GDM1 (cell line): ENCODE measurements at places on chromosomes 5 and 9.

- DNase-seq: no peak
These were observed 34.8 kb downstream of the NADK2 start for GRCh38 chr5:36206913-36207312.

GRCh38 chr9:136748666-136749611 lies 614 bp upstream of the LCN6 start:
- DNase-seq: no peak

DNA sequence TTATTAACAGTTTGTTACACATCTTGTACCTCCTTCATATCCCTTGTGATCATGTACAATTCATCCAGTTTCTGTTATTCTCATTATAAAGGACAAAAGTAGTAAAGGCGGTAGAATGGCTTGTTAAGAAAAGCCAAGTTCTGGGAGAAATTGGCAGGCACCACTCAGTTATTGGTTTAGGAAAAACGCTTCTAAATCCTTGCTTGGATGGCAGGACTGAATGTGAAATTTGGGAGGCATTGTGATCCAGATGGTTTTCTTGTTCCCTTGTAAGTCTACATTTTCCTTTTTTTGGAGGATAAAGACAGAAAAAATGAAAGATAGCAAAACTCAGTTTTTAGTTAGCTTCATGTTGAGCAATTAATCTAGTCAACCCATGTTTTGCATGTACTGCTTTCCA lies 130.2 kb downstream of the MAT2B start:
- DNase-seq: no peak

GRCh38 chr9:107489144-107489673 lies 360 bp downstream of the KLF4 start:
- DNase-seq: no peak

DNA sequence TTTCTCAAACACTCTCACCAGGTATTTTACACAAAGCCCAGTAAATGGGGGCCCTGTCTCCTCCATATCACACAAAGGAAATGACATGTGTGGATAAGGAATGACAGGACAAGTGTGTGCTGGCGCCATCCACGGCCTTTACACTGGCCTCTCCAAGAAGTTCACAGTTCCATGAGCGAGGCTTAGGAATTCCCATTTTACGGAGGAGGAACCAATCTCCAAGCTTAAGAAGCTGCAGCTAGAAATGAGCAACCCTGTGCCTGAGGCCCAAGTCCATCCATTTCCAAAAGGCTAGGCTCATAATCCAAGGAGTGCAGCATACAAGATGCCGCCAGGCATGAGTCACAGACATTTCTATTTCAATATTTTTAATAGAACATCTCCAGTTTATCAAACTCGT lies 203.4 kb downstream of the AUH start:
- DNase-seq: no peak

- no peak for DNase-seq
These were observed 5.2 kb downstream of the IL13 start for GRCh38 chr5:132662925-132663770.

- DNase-seq: no peak
These were observed 209.0 kb downstream of the ALDH1A1 start for GRCh38 chr9:72743836-72744235.

- DNase-seq: no peak
These were observed 6.2 kb downstream of the ETF1 start for GRCh38 chr5:138536665-138537315.

- DNase-seq: no peak
These were observed 211.7 kb downstream of the PLK2 start for GRCh38 chr5:58248221-58248620.

GRCh38 chr9:81083854-81084512 lies 605.4 kb downstream of the TLE1 start:
- no peak for DNase-seq

GRCh38 chr5:135036405-135036804 lies 2.4 kb upstream of the PITX1 start:
- DNase-seq: no peak
